Hepatic stellate cell (primary cell): ENCODE measurements at places on chromosomes 1 and 21.

GRCh38 chr21:45366931-45367401 is 38.0 kb upstream of the COL18A1 start:
- DNase-seq: peak; percentile 100

DNA sequence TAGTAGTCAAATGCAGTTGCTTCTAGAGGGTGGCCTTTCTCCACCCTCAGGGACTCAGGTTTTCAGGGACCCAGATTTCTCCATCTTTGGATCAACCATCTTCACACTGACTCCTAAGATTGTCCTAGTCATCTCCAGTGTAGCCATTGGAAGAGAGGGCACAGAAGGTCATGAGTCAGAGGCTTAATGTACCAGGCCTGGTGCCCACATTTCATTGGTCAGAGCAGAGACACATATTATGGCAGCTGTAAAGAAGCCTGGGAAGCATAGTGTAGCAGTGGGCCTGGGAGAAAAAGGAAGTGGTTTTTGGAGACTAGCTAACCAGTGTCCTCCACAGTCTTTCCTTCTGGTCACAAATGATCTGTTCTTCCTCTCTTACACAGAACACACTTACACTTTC is 122.5 kb downstream of the GIPC2 start:
- no peak for DNase-seq

- DNase-seq: no peak
Measured at GRCh38 chr1:243842161-243842560, 7.9 kb downstream of the AKT3 start.

- DNase-seq: no peak
Measured at GRCh38 chr1:243292117-243292516, 36.3 kb downstream of the SDCCAG8 start.

DNA sequence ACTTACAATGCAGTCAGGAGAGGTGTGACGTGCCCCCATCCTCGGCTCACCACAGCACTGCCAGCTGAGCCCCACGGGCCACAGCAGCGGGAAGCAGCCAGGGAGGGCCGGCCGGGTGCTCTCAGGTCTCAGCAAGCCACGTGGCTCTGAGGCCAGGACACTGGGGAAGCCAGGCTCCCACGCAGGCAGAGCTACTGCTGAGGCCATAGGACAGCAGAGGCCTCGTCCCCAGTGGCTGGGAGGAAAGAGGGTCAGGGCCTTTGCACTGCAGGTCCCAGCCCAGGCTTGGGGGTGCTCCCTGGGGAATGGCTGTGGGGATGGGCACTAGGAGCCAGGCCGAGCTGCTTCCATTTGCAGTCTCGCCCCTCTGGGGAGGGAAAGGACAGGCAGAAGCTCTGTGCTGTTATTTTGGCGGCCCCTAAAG is 5.8 kb downstream of the LRRC47 start:
- DNase-seq: no peak

DNA sequence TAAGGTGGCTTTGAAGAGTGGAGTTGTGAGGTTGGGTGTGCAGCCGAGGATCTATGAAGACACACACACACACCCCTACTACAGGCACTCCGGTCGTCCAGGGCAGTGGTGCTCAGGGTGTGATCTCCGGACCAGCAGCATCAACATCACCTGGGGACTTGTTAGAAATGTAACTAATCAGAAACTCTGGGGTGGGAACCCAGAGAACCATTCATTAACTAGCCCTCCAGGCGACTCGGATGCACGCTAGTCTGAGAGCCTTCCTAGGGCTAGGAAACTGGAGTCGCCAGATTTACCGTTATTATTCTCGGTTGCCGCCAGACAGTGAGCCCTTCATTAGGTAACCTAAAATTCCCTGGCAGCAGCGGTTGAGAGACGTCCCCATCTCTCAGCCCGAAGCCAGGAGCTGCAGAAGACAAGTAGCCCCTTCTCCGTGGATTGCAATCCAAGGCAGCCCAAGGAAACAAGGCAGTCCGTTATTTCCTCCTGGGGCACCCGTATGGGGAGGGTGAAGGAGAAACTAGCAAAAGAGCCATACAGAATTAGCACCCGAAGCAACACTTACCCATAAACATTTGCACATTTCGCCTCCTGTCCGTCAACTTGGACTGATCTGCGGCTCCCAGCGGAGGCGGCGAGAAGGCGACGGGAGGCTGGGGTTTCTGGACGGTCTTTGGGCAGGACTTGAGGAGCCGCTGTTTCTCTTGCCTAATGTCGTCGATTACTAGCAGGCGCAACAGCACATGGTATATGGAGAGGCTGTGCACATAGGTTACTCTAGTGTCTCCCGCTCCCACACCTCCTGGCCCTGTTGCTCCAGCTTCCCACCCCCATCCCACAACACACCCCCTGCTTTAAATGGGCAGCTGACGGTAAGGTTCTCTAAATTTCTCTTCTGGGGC is 2.9 kb upstream of the CCN1 start:
- DNase-seq: peak; percentile 64

GRCh38 chr21:41425954-41426675 is at the start of gene MX1:
MX1 (plus strand) TSS chr21:41426239; CDS start chr21:41432071, 5,832 bp downstream.
- peak; percentile 68 for DNase-seq

DNA sequence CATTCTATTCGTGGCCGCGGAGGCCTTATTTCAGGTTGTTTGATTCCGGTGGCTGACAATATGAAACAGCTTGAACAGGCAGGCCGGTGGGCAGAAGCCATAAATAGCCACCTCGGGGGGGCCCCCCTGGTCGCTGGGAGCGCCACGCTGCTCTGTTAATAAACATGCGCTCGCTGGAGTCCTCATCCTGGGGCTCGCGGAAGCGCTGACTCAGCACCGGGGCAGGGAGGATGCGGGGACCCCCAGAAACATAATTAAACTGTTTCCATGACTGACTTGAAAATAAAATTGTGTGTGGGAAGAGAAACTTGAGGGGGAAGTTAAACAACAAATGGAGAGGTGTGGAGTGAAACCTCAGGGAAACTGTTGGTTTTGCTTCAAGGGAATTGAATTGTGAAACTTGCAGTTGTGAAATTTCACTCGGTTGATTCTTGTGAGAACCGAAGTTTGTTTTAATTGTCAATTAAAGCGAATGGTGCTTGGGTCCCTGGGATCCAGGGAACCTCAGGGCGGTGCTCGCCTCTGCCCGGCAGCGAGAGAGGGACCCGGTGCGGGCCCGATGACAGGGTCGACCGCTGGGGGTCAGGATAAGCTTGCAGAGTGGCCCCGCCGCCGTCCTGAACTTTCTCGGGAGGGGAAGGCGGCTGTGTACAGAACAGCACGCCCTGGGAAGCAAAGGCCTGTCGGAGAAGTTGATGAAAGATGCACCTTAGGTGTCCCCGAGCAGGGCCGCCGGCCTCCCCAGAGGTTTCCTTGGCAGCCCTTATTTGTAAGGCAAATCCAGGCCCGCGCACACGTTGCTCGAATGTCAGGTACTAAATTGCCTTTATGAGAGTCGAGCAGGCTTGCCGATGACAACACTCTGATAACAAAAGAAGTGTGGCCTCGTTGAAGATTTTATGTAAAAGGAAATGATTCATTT is 176.9 kb upstream of the LMO4 start:
- DNase-seq: peak; percentile 53

DNA sequence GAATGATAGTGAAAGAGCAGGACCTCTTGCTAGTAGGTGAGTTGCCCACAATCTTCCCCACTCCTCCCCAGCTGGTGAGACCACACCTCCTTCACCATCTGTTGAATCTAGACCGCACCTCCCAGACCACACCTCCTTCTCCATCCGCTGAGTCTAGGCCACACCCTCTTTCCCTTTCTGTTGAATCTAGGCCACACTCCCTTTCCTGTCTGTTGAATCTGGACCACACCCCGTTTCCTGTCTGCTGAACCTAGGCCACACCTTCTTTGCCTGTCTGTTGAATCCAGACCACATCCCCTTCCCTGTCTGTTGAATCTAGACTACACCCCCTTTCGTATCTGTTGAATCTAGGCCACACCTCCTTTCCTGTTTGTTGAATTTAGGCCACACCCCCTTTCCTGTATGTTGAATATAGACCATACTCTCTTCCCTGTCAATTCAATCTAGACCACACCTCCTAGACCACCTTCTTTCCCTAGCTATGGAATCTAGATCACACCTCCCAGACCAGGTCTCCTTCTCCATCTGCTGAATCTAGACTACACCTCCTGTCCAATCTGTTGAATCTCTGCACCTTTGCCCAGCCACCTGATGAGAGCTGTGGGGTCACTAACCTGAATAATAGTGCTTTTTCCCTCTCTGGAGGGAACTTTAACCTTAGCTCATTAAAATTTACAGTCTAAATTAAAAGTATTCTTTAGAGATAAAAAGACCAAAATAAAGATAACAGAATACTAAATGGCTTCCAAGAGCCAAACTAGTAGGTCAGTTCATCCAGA is 116.3 kb downstream of the DAB1 start:
- DNase-seq: no peak

DNA sequence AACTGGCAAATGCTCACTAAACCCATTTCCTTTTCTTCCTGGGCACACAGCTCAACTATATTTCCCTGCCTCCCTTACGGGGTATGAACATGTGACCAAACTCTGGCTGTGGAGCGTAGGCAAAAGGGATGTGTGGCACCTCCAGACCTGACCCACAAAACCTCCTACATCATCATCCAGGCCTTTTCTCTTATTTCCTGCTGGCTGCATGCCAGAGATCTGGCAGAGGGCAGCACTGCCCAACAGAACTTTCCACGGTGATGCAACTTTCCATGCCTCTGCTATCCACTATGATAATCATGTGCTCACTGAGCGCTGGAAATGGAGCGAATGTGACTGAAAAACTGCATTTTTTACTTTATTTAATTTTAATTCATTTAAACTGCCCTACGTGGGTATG is 99.6 kb upstream of the CACNA1E start:
- DNase-seq: no peak

- no peak for DNase-seq
Measured at GRCh38 chr1:59389847-59390246, 93.0 kb downstream of the FGGY start.

- DNase-seq: no peak
Measured at GRCh38 chr1:1146596-1146995, 27.1 kb upstream of the TTLL10 start.

- no peak for DNase-seq
Measured at GRCh38 chr21:35366394-35367080, 317.4 kb upstream of the RUNX1 start.

DNA sequence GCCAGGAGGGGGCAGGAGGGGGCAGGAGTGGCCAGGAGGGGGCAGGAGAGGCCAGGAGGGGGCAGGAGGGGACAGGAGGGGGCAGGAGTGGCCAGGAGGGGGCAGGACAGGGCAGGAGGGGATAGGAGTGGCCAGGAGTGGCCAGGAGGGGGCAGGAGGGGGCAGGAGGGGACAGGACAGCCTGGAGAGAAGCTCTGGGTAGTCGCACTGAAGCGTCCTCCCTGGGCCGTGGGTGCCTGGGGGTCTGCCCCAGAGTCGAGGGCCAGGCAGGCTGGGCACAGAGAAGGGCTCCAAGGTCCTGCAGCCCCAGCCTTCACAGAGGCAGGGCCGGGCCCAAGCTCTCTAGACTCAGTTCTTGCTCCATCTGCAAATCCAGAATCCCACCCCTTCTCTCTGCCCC is 22.9 kb downstream of the MEGF6 start:
- DNase-seq: no peak

DNA sequence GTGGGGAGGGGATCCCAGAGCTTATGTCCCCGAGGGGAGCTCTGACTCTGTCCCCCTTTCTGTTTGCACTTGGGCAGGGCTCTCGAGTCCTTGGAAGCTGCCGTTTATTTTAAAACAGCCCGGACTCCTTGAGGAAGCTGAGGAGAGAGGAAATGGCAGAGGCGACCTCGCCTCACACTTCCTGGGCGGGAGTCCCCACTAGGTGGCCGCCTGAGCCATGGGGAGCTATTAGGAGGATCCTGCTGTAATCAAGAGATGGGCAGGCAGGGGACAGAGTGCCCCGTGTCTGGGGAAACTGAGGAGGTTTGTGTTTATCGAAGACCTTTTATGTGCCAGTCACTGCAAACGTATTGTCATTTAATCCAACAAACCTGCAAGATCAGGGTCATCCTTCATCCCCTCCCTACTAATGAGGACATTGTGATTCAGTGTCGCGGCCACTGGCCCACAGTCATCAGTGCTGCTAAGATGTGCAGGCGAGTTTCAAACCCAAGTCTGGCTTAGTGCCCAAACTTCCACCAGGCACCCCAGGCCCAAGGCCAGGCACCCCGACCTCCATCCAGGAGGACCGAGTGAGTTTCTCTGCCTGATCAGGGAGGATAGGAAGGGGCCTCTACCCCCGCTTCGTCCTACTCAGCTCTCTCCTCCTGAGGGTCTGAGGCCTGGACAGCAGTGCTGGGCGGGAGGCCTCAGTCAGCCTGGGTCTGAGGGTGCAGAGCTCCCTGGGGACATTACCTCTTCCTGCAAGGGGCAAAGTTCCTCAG is 316.9 kb upstream of the VAMP3 start:
- peak; percentile 79 for DNase-seq

DNA sequence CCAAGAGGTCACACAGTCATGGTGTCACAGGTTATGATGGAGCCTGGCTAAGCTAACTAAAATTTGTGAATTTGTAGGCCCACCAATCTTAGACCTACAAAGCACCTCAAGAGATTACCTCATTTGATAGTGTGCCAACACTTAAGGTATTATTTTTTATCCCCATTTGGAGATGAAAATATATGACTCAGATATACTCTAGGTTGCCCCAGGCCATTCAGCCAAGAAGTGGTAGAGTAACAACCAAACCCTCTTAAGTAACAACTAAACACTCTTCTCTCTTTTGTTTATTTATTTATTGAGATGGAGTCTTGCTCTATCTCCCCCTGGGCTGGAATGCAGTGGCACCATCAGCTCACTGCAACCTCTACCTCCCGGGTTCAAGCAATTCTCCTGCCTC is 14.3 kb downstream of the NPL start:
- DNase-seq: no peak

- DNase-seq: peak; percentile 33
Measured at GRCh38 chr1:221961532-221962292, 219.8 kb upstream of the DUSP10 start.

DNA sequence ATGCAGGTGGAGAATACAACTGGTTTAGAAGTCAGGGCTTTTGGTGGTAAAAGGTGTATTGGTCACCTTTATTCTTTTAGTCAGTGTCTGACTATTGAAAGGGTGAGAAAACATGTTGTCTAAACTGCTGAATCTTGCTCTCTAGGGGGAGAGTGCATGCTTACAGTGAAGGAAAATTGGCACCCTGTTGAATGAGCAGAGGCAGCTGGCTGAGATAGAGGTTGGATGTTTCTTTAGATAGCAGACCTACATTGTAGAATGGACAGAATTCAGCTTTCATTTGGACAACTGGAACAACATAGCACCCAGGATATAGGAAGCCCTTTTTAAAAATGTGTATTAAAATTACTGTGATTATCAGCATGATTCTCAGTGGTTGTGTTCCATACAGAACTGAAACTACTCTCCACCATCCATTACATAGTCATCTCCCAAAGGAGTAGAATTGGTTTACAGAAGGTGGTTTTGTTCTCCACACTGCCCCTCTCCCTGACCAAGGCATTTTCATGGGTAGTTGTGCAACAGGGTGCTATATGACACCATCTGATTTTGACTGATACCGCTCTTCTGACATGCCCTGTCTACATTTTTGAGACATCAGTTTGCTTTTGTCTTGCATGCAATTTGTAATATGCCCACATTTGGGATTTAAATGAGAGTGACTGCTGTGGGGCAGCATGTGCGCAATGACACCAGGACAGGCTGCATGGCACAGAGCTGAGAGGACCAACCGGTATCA is 16.2 kb downstream of the RHOU start:
- no peak for DNase-seq

GRCh38 chr1:94272388-94272787 is 35.0 kb upstream of the ARHGAP29 start:
- no peak for DNase-seq
